ENCODE measurements at places on chromosomes 2 and 18.

DNA sequence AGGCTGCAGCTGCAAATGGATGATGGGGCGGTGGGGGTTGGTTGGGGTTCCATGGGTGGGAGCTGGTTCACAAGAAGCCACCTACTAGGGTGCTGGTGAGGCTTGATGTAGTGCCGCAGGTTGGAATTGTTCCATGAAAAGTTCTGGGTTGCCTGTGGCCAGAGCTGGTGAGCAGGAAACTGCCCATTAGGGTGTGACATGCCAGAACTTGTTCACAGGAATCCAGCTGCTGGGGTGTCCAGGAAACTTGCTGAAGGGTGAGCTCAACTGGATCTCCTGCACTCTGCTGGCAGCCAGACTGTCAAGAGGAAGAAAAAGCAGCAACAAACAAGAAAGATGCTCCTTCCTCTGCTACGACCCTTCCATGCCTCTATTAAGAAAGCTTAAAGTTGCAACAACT is 48.8 kb downstream of the MAP3K20 start:
- DNase-seq: no peak

- no peak for DNase-seq
These were observed 261.3 kb downstream of the TNS1 start for GRCh38 chr2:217741381-217741955.

GRCh38 chr2:148048475-148049221 is 27.8 kb downstream of the MBD5 start:
- no peak for DNase-seq

DNA sequence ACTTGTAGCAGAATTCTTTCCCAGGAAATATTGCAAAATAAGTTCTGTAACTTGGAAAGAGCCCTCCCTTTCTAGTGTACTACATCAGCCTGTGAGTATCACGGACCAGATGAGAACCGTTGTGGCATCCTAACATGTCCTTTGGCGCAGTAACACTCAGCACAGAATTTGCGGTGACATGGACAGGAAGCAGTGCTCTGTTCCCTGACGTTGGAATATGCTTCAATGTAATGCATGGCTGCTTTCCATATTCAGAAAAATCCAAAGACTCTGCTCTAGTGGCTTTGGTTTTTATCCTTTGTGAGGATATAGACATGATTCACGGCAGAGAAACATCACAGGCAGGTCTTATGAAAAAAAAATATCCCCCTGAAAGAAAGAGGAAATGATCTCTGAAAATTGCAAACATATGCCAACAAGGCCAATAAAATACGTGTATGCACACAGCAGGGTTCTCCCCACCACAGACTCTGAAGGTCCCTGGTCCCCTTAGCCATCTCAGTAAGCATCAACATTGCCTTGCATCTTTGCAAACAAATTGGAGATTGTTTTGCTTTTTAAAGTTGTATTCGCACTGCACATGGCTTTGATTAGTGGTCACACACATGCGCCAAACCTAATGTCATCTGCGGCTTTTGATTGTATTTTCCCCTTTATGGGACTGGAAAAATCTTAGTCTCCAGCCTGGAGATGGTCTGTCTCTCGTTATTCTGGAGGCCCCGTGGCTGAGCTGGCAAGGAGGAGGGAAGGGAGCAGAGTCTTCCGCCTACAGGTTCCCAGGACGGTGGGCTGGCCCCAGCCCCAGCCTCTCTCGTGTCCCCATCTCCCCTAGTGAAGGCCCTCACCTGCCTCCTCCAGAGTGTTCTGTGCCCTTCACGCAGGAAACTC is 122.9 kb downstream of the COPS8 start:
- no peak for DNase-seq

- DNase-seq: peak; percentile 62
These were observed 657 bp downstream of the ARL6IP6 start for GRCh38 chr2:152718909-152719645.

DNA sequence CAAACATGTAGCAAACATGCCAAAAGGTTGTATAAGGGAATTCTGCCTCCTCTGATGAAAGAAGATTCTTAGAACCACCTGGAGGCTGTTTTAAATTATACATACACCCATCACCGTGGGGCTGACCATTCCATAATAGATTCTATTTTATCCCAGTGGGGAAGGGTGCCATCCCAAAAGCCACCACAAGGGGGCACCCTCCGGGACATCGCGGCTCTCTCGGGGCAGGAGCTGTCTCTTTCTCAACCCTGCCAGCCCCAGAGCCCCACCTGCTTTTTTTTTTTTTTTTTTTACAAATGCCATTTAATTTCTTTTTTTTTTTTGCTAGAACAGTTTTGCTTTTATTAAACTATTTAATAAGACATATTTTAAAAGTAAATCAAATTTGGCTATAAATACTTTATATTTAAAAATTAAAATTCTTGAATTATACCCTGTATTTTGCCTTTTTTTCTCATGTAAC is 8.6 kb upstream of the MTCL1 start:
- DNase-seq: no peak

DNA sequence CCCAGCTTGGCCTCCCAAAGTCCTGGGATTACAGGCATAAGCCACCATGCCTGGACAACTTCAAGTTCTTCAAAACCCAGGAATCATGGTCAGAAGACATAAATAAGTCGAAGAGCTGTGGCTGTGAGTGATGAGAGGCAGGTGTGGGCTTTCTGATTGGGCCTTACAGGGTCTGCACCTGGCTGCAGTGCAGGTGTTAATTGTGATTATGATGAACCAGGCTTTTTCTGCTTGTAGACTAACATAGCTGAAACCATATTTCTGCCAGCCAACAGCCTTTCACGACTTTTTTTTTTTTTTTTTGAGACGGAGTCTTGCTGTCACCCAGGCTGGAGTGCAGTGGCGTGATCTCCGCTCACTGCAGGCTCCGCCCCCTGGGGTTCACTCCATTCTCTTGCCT is 14.9 kb upstream of the DTNB start:
- no peak for DNase-seq

DNA sequence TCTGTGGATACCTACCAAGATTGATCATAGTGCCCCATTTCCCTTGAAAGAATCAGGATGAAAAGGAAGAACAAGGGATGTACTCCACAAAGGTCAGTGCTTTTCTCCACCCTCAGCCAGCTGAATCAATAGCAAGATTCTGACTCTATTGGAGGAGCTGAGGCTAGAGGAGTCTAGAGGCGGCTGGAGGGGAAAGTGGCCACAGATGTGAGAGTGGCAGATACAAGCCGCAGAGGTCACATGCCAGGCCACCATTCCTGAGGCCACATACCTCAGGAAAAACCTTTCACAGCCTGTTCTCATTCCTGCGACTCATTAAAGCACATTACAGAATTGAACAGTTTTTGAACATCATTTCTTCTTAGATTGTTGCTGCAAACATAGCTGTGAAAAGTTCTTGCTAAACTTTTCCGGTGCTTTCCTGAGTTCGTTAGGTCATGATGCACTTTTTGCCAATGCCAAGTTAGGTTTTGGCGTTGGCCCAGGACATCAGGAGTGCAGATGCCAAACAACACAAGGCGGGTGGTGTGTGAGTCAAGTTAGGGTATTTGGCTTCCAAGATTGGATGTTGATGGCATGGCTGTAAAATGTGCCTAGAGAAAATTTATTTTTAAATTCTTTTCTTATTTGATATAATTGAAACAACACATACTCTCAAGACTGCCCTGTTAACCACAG is 160.7 kb upstream of the SP5 start:
- DNase-seq: no peak

GRCh38 chr2:74052732-74053710 is 68.3 kb downstream of the TET3 start:
- DNase-seq: no peak

GRCh38 chr2:86232910-86233309 is 33.7 kb downstream of the MRPL35 start:
- DNase-seq: no peak

- no peak for DNase-seq
These were observed 92.2 kb downstream of the CAPN13 start for GRCh38 chr2:30714811-30715709.

DNA sequence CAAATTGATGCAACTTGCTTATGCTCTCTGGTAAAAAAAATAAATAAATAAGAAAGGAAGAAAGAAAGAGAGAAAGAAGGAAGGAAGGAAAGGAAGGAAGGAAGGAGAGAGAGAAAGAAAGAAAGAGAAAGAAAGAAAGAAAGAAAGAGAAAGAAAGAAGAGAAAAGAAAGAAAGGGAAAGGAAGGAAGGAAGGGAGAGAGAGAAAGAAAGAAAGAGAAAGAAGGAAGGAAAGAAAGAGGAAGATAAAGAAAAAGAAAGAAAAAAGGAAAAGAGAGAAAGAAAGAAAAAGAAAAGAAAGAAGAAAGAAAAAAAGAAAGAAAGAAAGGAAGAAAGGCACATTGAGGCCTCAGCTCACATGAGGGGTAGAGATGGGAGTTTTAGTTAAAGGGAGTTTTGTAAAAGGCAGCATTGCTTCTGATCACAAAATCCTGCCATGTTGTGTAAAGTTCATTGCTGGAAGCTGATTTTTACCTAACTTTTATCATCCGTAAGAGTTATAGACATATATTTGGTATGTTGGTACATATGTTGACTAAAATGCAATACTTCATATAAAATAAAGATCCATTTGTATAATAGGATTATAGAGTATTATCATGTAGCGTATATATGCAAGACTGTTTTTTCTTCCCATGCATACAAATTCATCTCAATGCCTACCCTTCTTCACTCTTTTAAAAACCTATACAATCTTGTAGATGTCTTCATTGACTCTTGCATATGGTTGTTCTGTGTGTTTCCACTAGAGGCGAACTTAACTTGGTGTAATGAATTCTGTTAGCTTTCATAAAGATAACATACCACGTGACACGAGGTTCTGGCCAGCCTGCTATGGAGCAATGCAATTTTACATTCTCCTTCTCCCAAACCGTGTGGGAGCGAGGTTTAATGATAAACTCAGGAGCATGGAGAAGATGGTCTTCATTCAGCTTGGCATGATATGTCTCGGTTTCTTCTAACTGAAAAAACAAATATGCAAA is 32.8 kb downstream of the MYOM1 start:
- no peak for DNase-seq

DNA sequence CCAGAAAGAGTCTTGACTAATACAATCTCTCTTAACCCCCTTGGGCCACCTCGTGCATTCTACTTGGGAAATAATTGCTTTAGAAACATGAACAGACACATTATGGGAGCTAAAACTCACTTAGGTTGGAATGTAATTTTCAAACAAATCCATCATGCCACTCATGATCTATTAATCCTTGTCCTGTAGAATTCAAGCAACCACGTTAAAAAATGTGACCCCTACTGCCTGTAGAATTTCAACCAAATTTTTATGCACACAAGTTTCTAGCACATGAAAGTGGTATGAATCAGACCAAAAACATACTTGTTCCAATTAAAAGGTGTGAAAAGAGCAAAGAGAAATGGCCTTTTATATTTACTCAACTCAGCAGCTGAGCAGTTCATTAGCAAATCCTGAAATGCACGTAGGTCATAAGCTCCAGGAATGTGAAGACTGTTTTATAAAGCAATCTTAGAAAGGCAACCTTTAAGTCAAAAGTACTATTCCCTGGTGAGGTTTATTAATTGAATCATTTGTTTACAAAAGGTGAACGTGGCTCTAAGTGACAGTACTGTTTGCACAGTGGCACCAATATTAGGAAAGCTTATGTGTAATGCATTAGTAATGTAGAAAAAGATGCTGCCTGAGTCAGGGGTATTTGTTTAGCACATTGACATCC is 459.4 kb upstream of the UBE2E3 start:
- DNase-seq: no peak

DNA sequence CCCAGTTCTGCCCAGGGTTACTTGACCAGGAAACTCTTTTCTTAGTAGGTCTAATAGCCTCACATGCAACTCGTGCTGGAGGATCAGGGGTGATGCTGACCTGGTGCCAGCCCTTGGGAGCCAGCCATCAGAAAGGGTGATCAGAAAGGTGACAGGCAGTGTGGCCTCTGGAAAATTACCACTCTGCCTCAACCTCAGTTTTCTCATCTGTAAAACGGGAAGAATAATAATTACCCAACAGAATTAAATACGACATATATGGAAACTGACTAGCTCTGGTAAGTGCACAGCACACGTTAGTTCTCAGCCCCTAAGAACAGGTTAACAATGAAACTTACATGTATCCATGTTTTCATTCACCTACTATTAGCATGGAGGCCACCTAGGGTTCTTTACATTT is 157.6 kb downstream of the EN1 start:
- DNase-seq: no peak

- DNase-seq: no peak
These were observed 241.7 kb downstream of the EPHA4 start for GRCh38 chr2:221330436-221330835.

DNA sequence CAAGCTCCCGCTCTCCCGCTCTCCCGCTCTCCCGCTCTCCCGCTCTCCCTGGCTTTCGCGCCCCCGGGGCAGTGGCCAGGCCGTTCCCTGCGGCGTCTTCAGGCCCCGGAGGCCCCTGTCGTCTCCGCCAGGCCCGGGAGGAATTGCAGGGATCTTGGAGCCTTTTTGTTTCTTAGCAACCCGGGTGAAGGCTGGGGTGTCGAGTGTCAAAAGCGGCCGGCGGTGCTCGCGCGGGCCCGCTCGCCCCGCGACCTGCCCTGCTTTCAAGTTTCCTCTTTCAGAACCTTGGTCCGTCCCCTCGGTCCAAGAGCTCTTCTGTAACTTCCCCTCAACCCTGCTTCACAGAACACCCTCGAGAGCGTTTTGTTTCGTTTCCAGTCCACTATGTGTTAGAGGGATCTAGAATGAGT is 1.4 kb downstream of the RNF138 start:
- peak; percentile 21 for DNase-seq

- DNase-seq: no peak
These were observed 220.9 kb downstream of the LDLRAD4 start for GRCh38 chr18:13439461-13439860.

DNA sequence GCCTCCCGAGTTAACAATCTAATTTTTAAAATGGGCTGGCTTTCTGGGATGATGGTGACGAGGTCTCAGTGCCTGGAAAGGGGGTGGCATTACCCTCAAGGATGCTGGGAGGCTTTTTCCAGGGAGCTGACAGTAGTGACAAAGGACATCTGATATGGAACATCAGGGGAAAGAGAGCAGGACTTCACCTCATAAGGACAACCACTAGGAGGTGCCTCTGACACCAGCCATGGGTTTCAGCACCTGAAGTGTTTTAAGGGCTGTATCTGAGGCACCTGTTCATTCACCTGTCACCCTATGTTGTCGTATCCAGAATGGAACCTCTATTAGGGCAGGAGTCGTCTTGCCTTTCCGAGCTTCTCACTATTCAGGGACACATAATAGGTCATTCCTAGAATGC is 10.8 kb downstream of the IL36B start:
- no peak for DNase-seq

DNA sequence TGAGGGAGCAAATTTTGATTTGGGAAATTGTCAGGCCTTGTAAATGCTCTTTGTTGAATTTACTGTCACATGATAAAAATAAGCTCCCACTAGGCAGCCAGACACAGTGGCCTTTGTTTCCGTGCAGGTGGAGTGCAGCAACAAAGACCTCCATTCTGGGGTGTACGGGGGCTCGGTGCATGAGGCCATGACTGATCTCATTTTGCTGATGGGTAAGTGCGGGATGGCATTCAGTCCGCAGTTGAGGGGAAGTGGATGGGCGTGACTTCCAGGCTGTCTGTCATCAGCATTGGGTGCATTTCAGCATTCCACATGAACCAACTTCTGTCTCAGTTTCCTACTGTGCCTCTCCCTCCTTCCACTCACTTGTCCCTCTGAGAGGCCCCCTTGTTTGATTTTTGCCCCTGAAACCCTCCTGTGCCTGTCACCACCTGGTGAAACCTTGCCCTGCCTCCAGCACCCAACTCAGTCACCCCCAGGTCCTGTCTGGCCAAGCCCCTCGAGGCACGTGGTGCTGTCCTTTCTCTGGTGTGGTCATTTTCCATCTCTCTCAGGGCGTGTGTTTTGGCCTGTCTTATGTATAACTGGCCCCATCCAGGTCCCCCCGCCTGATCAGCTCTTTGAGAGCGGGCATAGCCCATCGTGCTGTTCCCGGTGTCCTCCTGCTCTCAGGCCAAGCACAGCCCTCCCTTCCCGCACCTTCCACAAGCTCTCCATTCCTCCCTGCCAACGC is 16.3 kb downstream of the CNDP2 start:
- no peak for DNase-seq
